ENCODE measurements at places on chromosomes 2 and 18. TPM values are rescaled to one million over a fixed set of nuclear protein-coding genes. Genes with fewer than 3 reads are reported as not detected.
A peak's percentile ranks its signal among the peaks of the same experiment; 100 is the strongest.

VSNL1 gene
- not detected for polyA plus RNA-seq

TUBA4B gene
- not detected for polyA plus RNA-seq

DNA sequence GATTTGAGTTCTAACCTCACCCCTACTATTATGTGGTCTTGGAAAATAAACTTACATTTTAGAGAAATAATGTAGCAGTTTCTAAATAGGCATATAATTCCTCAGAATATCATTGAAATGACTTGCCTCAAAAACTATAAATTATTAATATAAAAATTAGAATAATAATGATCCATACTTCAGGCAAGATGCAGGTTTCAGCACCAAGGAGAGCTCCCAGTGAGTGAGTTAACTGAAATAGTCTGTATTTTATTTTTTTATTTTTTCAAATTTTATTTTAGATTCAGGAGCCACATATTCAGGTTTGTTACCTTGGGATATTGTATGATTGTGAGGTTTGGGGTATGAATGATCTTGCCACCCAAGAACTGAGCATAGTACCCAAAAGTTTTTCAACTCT is 472.2 kb upstream of the DCC start:
- no peak overlapping the region for H3K27ac ChIP-seq
- DNase-seq = no peak
- no peaks in the 10 kb centered on the region for H3K4me1 ChIP-seq
- no peaks in the 10 kb centered on the region for H3K36me3 ChIP-seq
- H3K4me3 ChIP-seq = no peak overlapping the region

RTKN gene
- polyA plus RNA-seq = 8.4 TPM

- H3K27me3 ChIP-seq = no peaks in the 10 kb centered on the region
- H3K27ac ChIP-seq = no peak overlapping the region
- H3K4me3 ChIP-seq = no peak overlapping the region
- no peaks in the 10 kb centered on the region for H3K36me3 ChIP-seq
- DNase-seq = no peak
Measured at GRCh38 chr2:152445375-152445774, 110.4 kb downstream of the FMNL2 start.

DNA sequence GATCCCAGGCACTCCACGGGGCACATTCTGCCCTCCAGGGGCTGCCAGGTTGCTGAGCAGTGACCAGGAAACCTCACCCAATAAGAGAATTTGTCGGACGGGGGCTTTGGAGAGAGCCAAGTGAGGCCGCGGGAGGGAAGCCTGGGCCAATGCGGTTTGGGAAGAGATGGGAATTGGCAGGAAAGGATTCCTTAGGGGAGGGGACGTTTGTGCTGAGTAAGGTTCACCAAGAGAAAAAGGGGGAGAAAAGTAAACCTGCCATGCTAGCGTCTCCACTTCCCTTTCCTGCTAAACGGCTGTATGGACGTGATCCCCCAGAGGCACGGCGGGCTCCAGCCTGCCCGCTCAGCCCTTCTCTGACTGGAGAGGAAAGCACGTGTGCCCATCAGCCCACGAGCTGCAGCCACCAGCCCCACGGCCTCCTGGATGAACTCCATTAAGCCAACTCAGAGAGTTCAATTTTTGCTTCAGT is 194.4 kb upstream of the ID2 start:
- peak overlapping the region; percentile 99 for H3K27ac ChIP-seq
- peaks cover 93% of the 10 kb centered on the region for H3K4me1 ChIP-seq
- peaks cover 20% of the 10 kb centered on the region for H3K27me3 ChIP-seq
- H3K4me3 ChIP-seq = peak overlapping the region; percentile 81
- H3K36me3 ChIP-seq = peaks cover 5% of the 10 kb centered on the region

GRCh38 chr18:36365836-36366775 is 68.6 kb downstream of the FHOD3 start:
- H3K4me1 ChIP-seq = no peaks in the 10 kb centered on the region
- H3K4me3 ChIP-seq = no peak overlapping the region
- H3K36me3 ChIP-seq = no peaks in the 10 kb centered on the region
- no peak for DNase-seq
- peaks cover 2% of the 10 kb centered on the region for H3K27me3 ChIP-seq

GRCh38 chr18:50030146-50030545 is 164.8 kb downstream of the MYO5B start:
- H3K27ac ChIP-seq = no peak overlapping the region
- H3K36me3 ChIP-seq = no peaks in the 10 kb centered on the region
- no peaks in the 10 kb centered on the region for H3K4me1 ChIP-seq
- no peak overlapping the region for H3K4me3 ChIP-seq

DNA sequence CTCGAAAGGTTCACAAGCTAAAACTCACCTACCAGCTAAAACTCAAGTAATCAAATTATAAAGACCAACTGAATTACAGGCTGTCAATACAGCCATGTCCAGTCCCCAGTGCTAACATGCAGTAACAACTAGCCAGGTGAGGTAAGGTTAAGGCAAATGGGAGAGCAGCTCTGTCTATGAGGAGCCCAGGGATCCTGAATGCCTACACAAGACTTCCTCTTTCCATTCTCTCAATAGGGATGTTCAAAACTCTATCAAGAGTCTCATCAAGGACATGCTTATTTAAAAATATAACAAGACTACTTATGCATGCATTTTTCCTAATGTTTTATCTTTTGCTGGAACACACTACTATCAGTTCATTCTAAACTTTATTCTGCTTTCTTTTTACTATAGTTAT is 20.4 kb downstream of the REV1 start:
- no peaks in the 10 kb centered on the region for H3K36me3 ChIP-seq
- no peak overlapping the region for H3K27ac ChIP-seq
- no peak overlapping the region for H3K4me3 ChIP-seq
- peaks cover 25% of the 10 kb centered on the region for H3K4me1 ChIP-seq
- DNase-seq = no peak
- no peaks in the 10 kb centered on the region for H3K27me3 ChIP-seq

- H3K4me3 ChIP-seq = no peak overlapping the region
- DNase-seq = no peak
- H3K27me3 ChIP-seq = no peaks in the 10 kb centered on the region
- H3K4me1 ChIP-seq = no peaks in the 10 kb centered on the region
- no peaks in the 10 kb centered on the region for H3K36me3 ChIP-seq
Measured at GRCh38 chr2:111923276-111923804, 24.9 kb downstream of the MERTK start.

- H3K27me3 ChIP-seq = peaks cover 7% of the 10 kb centered on the region
- DNase-seq = no peak
- peak overlapping the region; percentile 9 for H3K27ac ChIP-seq
- no peak overlapping the region for H3K4me3 ChIP-seq
Measured at GRCh38 chr2:176830362-176830761, 382.2 kb upstream of the HNRNPA3 start.

DNA sequence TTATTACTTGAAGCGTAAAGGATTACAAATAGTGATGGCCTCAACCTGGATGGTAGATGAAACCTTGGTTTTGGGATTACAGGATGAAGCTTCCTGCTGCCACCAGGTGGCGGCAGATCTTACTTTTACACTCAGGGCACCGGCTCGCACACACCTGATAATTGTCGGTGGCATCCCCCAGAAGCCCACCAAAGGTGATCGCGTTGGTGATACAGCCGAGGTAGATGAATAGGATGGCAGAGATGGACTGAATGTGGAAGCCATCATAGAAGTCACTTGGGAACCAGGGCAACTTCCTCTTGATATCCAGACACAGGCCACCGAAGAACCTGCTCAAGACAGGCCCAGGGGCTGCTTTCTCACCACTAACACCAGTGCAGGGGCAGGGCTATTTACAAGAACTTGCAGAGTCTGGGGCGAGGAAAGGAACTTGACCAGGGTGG is 51.8 kb downstream of the MTHFD2 start:
- peak; percentile 48 for DNase-seq
- no peak overlapping the region for H3K4me3 ChIP-seq
- no peak overlapping the region for H3K27ac ChIP-seq
- H3K36me3 ChIP-seq = peaks cover 7% of the 10 kb centered on the region

PARD6G gene
- 0.06 TPM for polyA plus RNA-seq

DNA sequence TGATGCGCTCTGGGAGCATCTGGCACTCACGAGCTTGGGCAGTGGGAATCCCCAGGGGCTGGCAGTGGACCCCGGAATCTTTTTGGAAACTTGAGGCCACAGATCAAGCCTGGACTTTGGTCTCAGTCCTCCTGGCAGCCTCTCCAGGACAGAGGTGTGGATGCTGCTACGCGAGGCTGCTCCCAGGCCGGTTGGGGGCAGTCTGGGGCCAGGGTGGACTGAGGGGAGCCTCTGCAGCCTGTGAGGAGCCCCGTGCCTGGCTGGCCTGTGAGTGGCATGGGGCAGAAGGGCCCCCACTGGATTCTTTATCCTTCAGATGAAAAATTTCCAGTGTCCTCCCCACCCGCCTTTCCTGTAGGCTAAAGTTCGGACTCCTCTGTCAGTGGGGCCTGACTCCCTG is 12.7 kb upstream of the DES start:
- no peak overlapping the region for H3K27ac ChIP-seq
- no peaks in the 10 kb centered on the region for H3K36me3 ChIP-seq
- no peak overlapping the region for H3K4me3 ChIP-seq
- H3K27me3 ChIP-seq = peaks cover 7% of the 10 kb centered on the region

DNA sequence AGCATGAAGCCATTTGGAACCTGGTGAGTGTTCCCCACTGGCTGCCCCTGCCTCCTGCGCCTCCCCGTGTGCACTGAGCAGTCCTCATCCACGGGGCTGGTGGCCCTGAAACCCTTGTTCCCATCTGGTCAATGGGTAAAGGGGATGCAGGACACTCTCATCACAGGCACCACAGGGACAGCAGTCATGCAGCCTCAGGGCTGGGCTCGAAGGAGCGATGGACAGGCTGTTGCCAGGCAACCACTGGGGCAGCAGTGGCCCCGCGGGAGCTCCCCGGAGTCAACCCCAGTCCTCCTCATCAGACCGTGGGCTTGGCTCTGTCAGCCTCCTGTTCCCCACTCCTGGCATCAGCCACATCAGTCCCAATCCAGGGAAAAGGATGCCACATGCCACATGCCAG is 509.5 kb downstream of the EIPR1 start:
- no peaks in the 10 kb centered on the region for H3K27me3 ChIP-seq
- DNase-seq = no peak
- H3K4me3 ChIP-seq = no peak overlapping the region
- no peaks in the 10 kb centered on the region for H3K36me3 ChIP-seq

GRCh38 chr2:118761771-118762170 is 85.7 kb downstream of the EN1 start:
- H3K4me1 ChIP-seq = no peaks in the 10 kb centered on the region
- no peak for DNase-seq
- H3K36me3 ChIP-seq = no peaks in the 10 kb centered on the region
- no peak overlapping the region for H3K4me3 ChIP-seq
- peaks cover 2% of the 10 kb centered on the region for H3K27me3 ChIP-seq

DNA sequence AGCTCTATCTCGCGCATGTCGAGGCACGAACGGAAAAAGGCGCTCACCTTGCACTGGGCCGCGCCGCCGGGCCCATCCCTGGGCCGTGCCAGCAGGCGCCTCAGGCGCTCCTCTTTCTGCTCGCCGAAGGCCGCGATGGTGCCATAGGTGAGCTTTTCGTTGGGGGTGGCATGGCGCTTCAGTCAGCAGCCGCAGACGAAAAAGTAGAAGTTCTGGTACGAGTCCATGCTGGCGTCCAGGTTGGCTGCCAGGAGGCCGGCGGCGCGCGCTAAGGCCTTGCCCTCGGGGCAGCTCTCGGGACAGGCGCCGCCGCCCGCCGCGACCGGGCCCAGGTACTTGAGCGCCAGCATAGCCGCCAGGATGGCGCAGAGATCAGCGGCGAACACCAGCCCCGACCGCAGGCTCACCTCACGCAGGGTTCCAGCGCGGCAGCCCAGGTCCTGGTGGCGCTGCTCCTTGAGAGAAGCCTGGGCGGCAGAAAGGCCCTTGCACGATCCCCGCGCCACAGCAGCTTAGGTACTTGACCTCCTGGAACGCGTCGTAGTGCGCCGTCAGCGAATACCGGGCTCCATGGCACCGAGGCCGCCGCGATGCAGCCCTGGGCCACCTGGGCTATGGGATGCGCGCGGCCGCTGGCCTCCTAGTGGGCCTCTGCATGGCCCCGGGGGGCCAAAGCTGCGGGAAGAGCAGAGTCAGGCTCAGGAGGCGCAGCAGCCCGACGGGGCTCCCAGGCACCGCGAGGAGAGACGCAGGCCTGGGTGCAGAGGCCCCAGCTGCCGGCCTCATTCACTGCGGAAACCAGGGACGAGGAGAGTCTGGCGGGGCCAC is 12.8 kb downstream of the ALPG start:
- no peaks in the 10 kb centered on the region for H3K36me3 ChIP-seq
- H3K27ac ChIP-seq = no peak overlapping the region
- H3K4me1 ChIP-seq = peaks cover 2% of the 10 kb centered on the region
- H3K27me3 ChIP-seq = peaks cover 6% of the 10 kb centered on the region
- DNase-seq = no peak

- H3K27me3 ChIP-seq = no peaks in the 10 kb centered on the region
- no peak overlapping the region for H3K4me3 ChIP-seq
- H3K27ac ChIP-seq = no peak overlapping the region
- H3K4me1 ChIP-seq = no peaks in the 10 kb centered on the region
- H3K36me3 ChIP-seq = no peaks in the 10 kb centered on the region
Measured at GRCh38 chr2:179636995-179637394, 224.4 kb downstream of the ZNF385B start.

NPPC gene
- not detected for polyA plus RNA-seq

- H3K4me3 ChIP-seq = no peak overlapping the region
- H3K27me3 ChIP-seq = no peaks in the 10 kb centered on the region
Measured at GRCh38 chr2:5464657-5465056, 227.5 kb upstream of the SOX11 start.

SETBP1 gene
- polyA plus RNA-seq = 1.2 TPM

DNA sequence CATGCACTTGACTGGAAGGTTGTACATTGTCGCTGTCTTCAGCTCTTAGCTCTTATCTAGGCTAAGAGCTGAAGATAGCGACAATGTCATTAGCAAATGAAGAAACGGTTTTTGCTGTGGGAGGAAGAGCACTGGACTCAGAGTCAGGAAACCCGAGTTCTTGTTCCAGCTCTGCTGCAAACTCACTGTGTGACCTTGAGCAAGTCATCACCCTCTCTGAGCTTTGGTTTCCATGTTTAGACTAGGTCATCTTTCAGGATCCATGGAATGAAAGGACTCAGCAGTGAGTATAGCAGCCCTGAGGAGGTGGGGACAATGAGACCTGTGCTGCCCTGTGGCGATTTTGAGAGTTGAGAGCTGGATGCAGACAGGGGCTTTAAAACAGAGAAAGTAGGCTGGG is 85.3 kb downstream of the ASAP2 start:
- H3K4me3 ChIP-seq = no peak overlapping the region
- no peak for DNase-seq
- no peak overlapping the region for H3K27ac ChIP-seq
- H3K27me3 ChIP-seq = peaks cover 5% of the 10 kb centered on the region
- no peaks in the 10 kb centered on the region for H3K36me3 ChIP-seq
